Heart right ventricle (tissue), 16 donors: ENCODE measurements at places on chromosomes 12 and 14. TPM values are rescaled to one million over a fixed set of nuclear protein-coding genes. Genes with fewer than 3 reads are reported as not detected.

DNA sequence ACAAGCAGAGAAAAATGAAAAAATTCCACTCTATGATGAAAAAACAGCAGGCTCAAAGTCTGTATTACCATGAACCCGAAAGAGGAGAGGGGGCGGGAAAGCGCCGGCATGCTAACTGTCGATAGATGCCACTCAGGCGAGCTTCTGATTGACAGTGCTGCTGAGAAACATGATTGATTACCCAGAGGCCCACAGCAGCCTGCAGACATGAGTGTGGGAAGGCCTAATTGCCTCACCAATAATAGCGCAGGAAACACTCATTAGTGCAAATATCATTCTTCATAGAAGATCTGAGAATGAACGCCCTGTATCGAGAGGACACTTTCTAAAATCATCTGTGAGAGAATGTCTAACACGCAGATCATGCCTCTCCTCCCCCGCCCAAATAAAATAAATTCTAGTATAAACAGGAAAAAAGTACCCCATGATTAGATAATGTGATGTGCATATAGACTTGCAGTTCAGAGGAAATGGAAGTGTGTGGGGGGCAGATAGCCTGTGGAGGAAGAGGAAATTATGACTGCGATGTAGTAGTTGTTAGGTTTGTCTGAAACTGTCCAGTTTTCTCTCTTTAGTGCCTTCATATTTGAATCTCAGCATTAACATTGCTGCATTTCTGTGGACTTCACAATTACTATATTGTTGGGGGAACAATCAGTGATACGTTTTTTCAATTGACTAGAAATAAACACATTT is 15.6 kb downstream of the TPH2 start:
- no peak for DNase-seq

DNA sequence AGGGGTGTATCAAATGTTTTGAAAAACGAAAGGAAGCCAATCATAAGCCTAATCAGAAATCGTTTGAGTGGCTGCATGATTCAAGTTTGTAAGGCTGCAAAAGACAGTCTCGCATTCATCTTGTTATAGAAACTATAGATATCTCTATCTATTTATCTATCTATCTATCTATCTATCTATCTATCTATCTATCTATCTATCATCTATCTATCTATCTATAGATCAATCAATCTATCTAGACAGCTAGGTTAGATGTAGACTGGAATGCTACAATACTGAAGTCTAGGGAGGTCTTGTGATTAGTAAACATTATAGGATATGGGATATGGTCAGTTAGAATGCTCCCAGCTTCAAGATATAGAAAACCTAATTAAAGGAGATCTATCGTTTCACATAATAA is 52.2 kb upstream of the BTG1 start:
- no peak for DNase-seq

DNA sequence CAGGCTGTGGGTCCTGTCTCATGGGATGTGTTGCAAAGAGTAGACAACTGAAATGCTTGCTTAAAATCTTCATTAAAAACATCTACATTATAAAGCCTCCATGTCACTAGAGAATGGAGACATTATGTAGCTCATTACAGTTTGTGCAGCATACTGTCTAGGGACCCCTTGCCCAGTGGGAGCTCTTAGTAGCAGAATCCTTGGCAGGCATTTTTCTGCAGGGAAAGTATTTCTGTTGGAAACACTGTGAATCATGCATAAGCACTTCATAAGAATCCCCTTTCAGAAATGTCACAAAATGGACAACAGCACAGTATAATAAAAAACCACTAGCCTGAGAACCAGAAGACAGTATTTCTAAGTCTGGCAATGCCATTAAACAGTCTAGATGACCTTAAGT is 174.3 kb downstream of the MGAT4C start:
- no peak for DNase-seq

DNA sequence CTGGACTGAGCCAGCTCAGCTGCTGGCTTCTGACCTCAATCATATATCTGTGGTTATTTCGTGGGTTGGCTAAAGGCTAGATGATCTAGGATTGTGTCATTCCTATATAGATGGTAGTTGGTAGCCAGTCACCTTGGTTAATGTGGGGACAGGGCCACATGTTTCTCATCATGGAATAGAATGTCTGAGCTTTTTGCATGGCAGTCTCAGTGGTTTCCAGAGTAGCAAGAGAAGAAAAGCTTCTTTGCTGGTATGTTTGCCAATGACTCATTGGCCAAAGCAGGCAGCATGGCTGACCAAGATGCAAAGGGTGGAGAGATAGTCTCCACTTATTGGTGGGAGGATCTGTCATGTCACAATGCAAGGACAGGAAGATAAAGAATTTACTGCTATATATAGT is 746.4 kb upstream of the FLRT2 start:
- no peak for DNase-seq

GRCh38 chr14:71289536-71289935 is 382.3 kb downstream of the PCNX1 start:
- DNase-seq = no peak

- no peak for DNase-seq
Observed at GRCh38 chr12:79925492-79925891, 9.4 kb downstream of the PPP1R12A start.

GRCh38 chr12:33703221-33703620 is 263.6 kb upstream of the SYT10 start:
- no peak for DNase-seq

GRCh38 chr12:51694146-51694545 is 103.1 kb downstream of the SCN8A start:
- DNase-seq = no peak

DNA sequence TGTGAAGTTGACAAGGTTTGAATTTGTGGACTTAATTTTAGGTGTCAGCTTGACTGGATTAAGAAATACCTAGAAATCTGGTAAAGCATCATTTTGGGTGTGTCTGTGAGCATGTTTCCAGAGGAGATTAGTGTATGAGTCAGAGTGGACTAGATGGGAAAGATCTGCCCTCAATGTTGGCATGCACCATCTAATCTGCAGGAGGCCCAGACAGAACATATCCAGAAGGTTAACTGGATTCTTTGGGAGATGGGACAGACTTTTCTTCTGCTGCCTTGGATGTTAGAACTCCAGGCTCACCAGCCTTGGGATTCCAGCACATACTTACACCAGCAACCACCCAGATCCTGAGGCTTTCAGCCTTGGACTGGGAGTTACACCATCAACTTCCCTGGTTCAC is 14.1 kb downstream of the SGPP1 start:
- DNase-seq = no peak

DNA sequence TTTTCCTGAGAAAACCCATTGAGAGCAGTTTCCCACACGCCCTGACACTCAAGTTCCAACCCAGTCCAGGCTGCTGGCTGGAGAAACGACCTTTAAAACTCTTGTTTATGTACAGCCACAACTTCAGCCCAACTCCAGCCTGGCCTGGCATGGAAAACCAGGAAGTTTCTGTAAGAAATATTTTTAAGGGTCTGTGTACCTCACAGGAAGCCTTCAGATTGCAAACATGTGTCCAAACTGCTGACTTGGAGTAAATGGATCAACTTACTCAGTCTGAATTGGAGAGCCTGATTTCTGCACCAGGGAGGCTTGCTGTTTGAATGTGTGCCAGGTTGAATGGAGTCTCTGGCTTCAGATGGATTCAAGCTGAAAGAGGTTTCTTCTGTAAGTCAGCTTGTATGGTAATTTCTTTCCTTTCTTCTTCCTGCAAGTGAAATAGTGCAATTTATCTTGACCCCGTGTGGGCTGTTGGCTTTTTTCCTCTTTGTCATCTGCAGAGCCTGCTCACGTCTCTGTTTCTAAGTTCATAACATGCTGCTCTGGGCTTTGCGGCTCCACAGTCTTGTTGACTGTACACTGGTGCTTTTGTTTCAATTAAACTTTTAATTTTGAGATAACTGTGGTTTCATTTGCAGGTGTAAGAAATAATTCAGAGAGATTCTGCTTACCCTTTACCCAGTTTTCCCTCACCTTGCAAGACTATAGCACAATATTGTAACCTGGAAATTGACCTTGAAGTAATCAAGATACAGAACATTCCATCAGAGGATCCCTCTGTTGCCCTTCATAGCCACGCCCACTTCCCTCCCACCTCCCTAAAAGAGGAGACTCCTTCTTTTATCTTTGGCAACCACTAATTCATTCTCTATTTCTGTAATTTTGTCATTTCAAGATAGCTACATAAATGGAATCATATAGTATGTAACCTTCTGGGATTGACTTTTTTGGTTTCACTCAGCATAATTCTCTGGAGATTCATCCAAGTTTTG is 109.7 kb upstream of the PRMT8 start:
- peak; percentile 48 for DNase-seq

ANKS1B gene
- 1.1 TPM for polyA plus RNA-seq

KERA gene
- not detected for polyA plus RNA-seq

CCDC38 gene
- 0.44 TPM for polyA plus RNA-seq

BICDL1 gene
- 0.16 TPM for polyA plus RNA-seq

SLC38A4 gene
- 0.06 TPM for polyA plus RNA-seq

RPGRIP1 gene
- 0.73 TPM for polyA plus RNA-seq

TMEM106C gene
- polyA plus RNA-seq = 41.6 TPM

HOXC6 gene
- 0.29 TPM for polyA plus RNA-seq
